Left hindlimb (tissue), 1 donor: ENCODE measurements at places on chromosomes 5 and 9.

GRCh38 chr5:8520917-8521316, 652.0 kb downstream of the MTRR start:
- DNase-seq = no peak

DNA sequence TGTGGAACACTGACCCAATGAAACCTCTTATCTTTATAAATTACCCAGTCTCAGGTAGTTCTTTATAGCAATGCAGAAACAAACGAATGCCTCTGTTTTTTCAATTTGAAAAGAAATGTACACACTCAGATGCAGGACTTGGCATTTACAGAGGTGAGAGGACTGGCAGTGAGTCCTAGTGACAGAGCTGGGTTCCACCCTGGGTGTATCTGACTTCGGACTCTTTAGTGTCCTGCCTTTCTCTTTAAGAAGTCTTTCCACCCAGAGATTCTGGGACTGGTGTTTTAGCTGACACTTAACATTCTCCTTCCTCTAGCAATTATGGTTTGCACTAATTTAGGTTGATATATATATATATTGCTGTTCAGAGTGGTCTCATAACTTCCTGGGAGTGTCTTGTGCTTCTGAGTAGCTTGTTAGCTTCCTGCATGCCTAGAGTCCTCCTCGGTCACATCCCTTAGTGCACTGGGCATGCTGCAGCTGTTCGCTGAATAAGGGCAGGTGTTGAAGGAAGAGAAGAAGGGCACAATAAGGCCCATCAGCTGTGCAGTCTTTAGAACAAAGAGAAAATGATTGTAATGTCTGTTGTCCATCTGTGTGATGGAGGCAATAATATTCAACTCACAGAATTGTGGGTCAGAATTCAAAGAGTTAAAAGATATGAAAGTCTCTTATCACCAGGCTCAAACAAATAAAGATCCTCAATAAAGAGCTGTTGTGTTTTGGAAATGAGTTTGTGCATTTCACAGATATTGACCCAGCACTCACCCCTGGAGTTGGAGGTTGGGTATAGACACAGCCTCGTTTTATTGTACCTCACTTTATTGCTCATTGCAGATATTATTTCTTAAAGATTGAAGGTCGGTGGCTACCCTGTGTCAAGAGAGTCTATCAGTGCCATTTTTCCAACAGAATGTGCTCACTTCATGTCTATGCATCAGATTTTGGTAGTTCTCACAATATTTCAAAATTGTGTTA, 187.1 kb downstream of the TRIM32 start:
- no peak for DNase-seq

DNA sequence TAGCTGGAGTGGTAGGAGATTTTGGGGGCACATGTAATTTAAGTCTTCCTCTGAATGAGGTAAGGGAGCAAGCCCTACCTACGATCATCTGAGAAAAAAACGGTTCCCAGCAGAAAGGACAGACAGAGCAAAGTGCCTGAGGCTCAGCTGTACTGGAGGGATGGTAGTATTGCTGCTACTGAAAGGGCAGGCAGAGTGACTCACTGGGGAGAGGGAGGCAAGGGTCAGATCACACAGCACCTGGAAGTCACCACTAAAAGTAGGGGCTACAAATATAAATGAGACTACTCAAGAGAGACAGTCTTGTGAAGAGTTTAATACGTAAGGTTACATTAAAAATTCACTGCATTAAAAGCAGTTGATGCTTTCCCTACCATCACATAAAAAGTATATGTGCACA, 75.9 kb downstream of the NFIB start:
- DNase-seq = no peak

GRCh38 chr5:74441616-74442015, 198.9 kb downstream of the ENC1 start:
- DNase-seq = no peak

GRCh38 chr9:95157481-95158151, 159.9 kb downstream of the FANCC start:
- DNase-seq = peak; percentile 62

DNA sequence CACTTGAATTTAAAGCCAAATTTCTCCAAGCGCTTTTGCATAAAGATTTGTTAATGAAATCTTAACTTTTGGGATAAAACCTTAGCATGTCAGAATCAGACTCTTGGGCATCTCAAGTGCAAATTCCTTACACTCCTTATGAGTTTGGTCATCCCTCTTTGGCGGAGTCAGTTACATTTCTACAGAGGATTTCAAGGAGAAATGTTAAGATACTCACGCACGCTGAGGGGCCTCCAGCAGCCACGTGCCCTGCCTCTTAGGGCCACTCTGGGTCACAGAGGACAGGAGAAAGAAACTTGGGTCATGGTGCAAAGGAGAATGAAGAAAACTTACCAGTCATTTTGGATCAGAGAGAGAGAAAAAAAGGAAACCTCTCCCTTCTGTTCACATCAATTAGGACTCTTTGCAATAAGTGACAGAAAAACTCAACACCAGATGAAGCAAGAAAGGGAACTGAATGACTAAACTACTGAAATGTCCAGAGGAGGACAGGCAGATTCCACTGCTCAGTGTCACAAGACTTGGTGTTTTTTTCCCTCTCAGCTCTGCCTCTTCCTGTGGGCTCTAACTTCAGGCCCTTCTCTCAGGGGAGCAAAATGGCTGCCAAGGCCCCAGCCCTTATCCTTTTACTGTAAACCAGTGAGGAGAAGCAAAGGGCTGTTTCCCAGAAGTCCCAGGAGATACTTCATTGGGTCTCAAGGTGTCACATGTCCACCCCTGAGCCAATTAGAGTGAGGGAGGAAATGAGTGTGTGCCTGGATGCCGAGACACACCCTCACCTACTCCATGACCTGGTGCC, 63.3 kb upstream of the NFIL3 start:
- no peak for DNase-seq
